ENCODE measurements at places on chromosomes 5 and 9. TPM values are rescaled to one million over a fixed set of nuclear protein-coding genes. Genes with fewer than 3 reads are reported as not detected.
A peak's percentile ranks its signal among the peaks of the same experiment; 100 is the strongest.

POU5F2 gene
- total RNA-seq, result 6.1 TPM

HMGXB3 gene
- total RNA-seq, result 13.9 TPM

CCL27 gene
- total RNA-seq, result not detected

STING1 gene
- total RNA-seq, result 53.8 TPM

BAAT gene
- not detected for total RNA-seq

GRCh38 chr9:128808543-128808942 is 9.8 kb upstream of the ENDOG start:
- H3K4me1 ChIP-seq, result no peaks in the 10 kb centered on the region
- no peak overlapping the region for H3K27ac ChIP-seq
- no peaks in the 10 kb centered on the region for H3K27me3 ChIP-seq
- peaks cover 33% of the 10 kb centered on the region for H3K36me3 ChIP-seq
- no peak for DNase-seq

DNA sequence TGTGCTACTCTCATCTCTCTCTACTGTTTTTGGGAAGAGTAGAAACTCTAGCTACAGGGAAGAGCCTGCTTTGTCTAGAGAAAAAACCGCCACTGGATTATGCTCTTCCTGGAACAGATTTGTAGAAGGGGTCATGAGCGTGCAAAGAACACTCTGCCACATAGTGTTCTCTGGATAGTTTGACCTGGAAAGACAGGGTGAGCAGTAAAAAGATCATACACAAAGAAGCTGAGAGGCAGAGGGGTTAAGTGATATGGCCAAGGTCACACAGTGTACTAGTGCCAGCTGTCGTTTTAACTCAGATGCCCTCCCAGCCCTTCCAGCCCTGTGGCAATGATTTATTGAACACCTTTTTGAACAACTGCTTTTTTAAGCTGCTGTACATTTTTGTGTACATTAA is 182.2 kb downstream of the NNT start:
- no peaks in the 10 kb centered on the region for H3K4me1 ChIP-seq
- no peaks in the 10 kb centered on the region for H3K27me3 ChIP-seq
- no peak overlapping the region for H3K4me3 ChIP-seq
- peak overlapping the region; percentile 38 for H3K27ac ChIP-seq
- DNase-seq, result no peak

- no peak for DNase-seq
- H3K4me1 ChIP-seq, result no peaks in the 10 kb centered on the region
- H3K27ac ChIP-seq, result peak overlapping the region; percentile 67
- no peaks in the 10 kb centered on the region for H3K36me3 ChIP-seq
These were observed 93.3 kb upstream of the CDKN2B start for GRCh38 chr9:22102146-22103053.

- no peaks in the 10 kb centered on the region for H3K36me3 ChIP-seq
- no peak overlapping the region for H3K27ac ChIP-seq
- peaks cover 4% of the 10 kb centered on the region for H3K27me3 ChIP-seq
- no peak overlapping the region for H3K4me3 ChIP-seq
- no peak for DNase-seq
These were observed 13.7 kb upstream of the SYK start for GRCh38 chr9:90787771-90788460.

GRCh38 chr9:101184813-101185278 is 156.3 kb downstream of the PLPPR1 start:
- no peak overlapping the region for H3K4me3 ChIP-seq
- no peak overlapping the region for H3K27ac ChIP-seq
- DNase-seq, result no peak
- H3K36me3 ChIP-seq, result no peaks in the 10 kb centered on the region
- no peaks in the 10 kb centered on the region for H3K4me1 ChIP-seq
- no peaks in the 10 kb centered on the region for H3K27me3 ChIP-seq

GRCh38 chr5:173408946-173409345 is 80.7 kb upstream of the STC2 start:
- no peaks in the 10 kb centered on the region for H3K36me3 ChIP-seq
- no peak overlapping the region for H3K4me3 ChIP-seq
- H3K4me1 ChIP-seq, result peaks cover 17% of the 10 kb centered on the region

DNA sequence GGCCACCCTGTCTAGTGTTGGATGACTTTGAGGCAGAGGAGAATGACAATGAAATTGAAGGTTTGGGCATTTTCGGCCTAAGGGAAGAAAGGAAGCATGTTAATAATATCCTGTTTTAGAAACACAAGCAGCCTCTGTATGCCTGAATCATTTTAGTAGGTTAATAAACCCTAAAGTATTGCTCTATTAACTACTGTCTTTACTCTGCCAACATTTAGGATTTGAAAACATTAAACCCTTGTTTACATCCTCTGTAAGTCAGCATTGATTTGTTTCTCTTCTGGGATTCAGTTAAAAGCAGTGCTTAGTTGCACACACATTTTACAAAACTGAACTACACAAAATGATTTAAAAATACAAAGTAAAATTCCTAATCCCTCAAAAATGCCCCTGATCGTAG is 358.9 kb downstream of the ARRDC3 start:
- H3K27ac ChIP-seq, result no peak overlapping the region
- no peaks in the 10 kb centered on the region for H3K36me3 ChIP-seq
- no peak overlapping the region for H3K4me3 ChIP-seq
- H3K27me3 ChIP-seq, result no peaks in the 10 kb centered on the region
- H3K4me1 ChIP-seq, result peaks cover 78% of the 10 kb centered on the region

DNA sequence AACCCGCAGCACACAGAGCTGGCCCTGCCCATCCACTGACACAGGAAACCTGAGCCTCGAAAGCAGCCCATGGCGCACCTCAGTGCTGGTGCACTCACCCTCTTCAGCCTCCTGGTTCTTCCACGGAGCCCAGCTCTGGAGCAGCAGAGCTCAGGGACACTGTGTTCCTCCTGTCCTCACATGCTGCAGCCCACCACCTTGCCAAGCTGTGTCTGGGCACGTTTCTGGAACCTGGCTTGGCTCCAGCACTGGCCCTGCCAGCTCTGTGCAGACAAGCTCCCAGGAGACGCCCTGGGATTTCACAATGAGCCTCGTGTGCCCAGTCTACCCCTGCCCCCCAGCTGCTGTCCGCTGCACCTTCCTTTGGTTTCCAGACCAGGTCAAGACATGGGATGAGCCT is 119.5 kb downstream of the SYK start:
- H3K4me3 ChIP-seq, result no peak overlapping the region
- peak; percentile 95 for DNase-seq
- H3K4me1 ChIP-seq, result peaks cover 17% of the 10 kb centered on the region
- H3K36me3 ChIP-seq, result no peaks in the 10 kb centered on the region
- no peaks in the 10 kb centered on the region for H3K27me3 ChIP-seq

- peak; percentile 74 for DNase-seq
- H3K27me3 ChIP-seq, result peaks cover 23% of the 10 kb centered on the region
- H3K4me1 ChIP-seq, result peaks cover 27% of the 10 kb centered on the region
- H3K27ac ChIP-seq, result peak overlapping the region; percentile 79
These were observed 29.2 kb downstream of the EXOC3 start for GRCh38 chr5:472076-472655.

DNA sequence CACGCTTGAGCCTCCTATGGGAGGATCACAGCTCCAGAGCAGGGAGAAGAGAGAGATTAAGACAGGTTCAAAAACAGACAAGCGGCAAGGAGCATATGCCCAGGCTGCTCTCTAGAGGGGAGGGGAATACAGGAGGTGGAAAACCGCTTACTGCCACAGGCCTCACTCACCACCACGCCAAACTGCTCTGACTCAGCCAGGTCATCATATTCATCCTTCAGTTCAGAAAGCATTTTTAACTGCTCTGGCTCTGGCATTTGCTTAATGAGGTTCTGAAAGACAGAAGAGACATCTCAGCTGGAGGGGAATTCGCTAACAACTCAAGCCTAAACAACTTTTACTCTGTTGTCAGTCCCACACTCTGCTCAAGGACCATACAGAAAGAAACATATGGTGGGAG is 40.1 kb downstream of the PCDHGC5 start:
- no peaks in the 10 kb centered on the region for H3K27me3 ChIP-seq
- H3K36me3 ChIP-seq, result peaks cover 35% of the 10 kb centered on the region
- H3K4me3 ChIP-seq, result no peak overlapping the region
- DNase-seq, result no peak
- peaks cover 40% of the 10 kb centered on the region for H3K4me1 ChIP-seq
- peak overlapping the region; percentile 84 for H3K27ac ChIP-seq

DNA sequence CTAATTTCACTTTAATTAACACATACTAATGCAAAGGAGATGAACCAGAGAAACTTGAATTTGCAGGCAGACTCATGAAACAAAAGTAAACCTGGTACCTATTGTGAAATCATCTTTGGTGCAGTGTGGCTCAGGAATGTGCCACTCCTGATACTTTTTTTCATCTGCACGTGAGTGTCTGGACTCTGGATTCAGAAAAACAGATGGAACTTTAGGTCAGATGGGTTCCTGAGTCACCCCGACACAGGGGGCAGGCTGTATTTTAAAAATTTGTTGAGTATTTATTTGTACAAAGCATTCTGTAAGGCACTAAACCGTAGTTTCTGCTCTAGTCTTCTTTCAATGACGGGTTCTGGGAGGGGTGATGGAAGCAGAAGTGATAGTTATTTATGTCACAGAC is 52.2 kb upstream of the TUT7 start:
- H3K4me1 ChIP-seq, result peaks cover 43% of the 10 kb centered on the region
- H3K36me3 ChIP-seq, result no peaks in the 10 kb centered on the region
- H3K27me3 ChIP-seq, result no peaks in the 10 kb centered on the region
- DNase-seq, result no peak

- H3K4me3 ChIP-seq, result no peak overlapping the region
- DNase-seq, result no peak
These were observed 2.6 kb downstream of the NR5A1 start for GRCh38 chr9:124504530-124505005.

- no peak overlapping the region for H3K27ac ChIP-seq
- no peaks in the 10 kb centered on the region for H3K27me3 ChIP-seq
- H3K4me3 ChIP-seq, result no peak overlapping the region
- no peaks in the 10 kb centered on the region for H3K36me3 ChIP-seq
- no peaks in the 10 kb centered on the region for H3K4me1 ChIP-seq
- DNase-seq, result no peak
These were observed 379.3 kb downstream of the PLK2 start for GRCh38 chr5:58080573-58080972.

- no peaks in the 10 kb centered on the region for H3K4me1 ChIP-seq
- H3K36me3 ChIP-seq, result no peaks in the 10 kb centered on the region
- no peak overlapping the region for H3K27ac ChIP-seq
- H3K27me3 ChIP-seq, result no peaks in the 10 kb centered on the region
- no peak overlapping the region for H3K4me3 ChIP-seq
These were observed 458.7 kb downstream of the CDH9 start for GRCh38 chr5:26579712-26580111.

- H3K4me1 ChIP-seq, result no peaks in the 10 kb centered on the region
- no peak overlapping the region for H3K4me3 ChIP-seq
- no peak for DNase-seq
- no peak overlapping the region for H3K27ac ChIP-seq
- H3K36me3 ChIP-seq, result no peaks in the 10 kb centered on the region
These were observed 9.9 kb downstream of the SH3RF2 start for GRCh38 chr5:145946112-145946861.

DNA sequence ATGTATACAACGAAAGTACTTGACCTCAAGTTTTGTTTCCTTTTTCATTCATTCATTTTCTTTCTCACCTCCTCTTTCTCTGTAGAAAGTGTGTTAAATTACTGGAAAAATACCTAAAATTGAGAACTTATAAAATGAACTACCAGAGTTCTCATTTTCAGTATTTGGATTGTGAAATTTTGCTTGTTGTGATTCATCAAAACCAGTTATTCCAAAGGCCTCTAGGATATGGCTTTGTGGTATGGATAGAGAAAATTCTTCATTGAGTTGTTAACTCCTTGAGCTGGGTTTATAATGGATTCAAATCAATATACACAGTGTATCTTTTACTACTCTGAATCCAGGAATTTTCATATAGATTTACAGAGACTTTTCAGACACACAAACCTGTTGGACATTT is 287.6 kb downstream of the KDM4C start:
- no peaks in the 10 kb centered on the region for H3K4me1 ChIP-seq
- DNase-seq, result no peak
- no peaks in the 10 kb centered on the region for H3K36me3 ChIP-seq
- H3K27me3 ChIP-seq, result no peaks in the 10 kb centered on the region
- no peak overlapping the region for H3K27ac ChIP-seq

- no peaks in the 10 kb centered on the region for H3K27me3 ChIP-seq
- peaks cover 32% of the 10 kb centered on the region for H3K4me1 ChIP-seq
- H3K4me3 ChIP-seq, result no peak overlapping the region
- peak overlapping the region; percentile 24 for H3K27ac ChIP-seq
These were observed 49.2 kb upstream of the TESK1 start for GRCh38 chr9:35555881-35556280.

DNA sequence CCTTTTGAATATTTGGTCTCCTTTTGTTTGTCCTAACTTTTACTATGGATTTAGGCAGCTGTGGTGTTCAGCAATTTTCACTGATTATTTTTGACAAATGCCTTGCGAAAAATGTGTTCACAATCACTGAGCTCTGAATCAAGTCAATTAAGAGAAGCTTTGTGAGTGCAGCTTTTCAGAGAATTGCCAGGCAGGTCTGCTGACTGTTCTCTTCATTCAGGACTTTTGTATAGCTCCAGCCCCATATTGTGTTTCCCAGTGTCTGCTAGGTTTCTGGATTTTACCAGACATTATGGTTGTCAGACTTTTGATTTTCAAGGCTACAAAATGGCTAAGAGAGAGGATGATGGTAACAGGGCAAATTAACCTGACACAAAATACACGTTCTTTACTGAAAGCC is 1055.9 kb downstream of the CDH18 start:
- DNase-seq, result no peak
- H3K27me3 ChIP-seq, result no peaks in the 10 kb centered on the region
- no peak overlapping the region for H3K27ac ChIP-seq
- H3K4me1 ChIP-seq, result no peaks in the 10 kb centered on the region
- no peaks in the 10 kb centered on the region for H3K36me3 ChIP-seq

DNA sequence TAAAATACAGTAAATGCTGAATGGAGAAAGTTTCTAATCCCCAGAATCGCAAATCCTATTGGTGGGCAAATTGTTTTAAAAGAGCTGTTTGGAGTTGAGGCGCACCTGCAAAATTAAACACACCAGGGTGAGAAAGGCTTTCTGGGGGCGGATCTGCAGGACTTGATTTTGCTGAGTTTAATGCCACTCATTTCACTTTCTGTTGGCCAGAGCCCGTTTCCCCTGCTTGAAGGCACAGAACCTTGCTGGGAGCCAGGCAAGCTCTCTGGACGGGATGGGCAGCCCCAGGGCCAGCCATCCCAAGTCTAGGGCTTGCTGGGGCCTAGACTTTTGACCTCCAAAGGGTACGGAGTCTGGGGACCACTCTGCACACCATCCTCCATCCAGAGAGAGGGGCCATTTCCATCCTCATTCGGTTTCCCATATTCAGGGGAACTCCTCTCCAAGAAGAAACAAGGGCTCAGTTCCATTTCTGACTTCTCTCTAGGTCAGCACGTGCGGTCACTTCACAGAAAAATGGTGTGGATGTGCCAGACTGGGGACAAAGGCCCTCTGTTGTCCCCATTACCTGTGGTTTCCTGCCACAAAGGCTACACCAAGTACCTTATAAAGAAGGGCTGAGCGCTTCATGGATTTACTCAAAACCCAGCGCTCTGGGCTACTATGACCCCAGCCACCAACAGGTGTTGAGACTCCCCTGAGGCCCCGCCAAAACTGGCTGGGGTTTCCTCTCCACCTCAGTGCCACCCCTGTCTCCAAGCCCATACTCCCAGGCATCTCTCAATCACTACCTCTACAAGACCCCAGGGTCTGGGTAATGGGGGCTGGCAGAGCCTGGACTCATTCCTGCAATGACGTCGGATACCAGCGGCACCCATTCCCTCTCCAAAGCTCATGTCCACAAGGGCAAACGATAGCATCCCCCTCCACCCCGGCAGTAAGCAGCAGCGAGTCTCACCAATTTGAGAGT is 170.0 kb downstream of the AUH start:
- H3K4me3 ChIP-seq, result no peak overlapping the region
- no peaks in the 10 kb centered on the region for H3K36me3 ChIP-seq
- no peaks in the 10 kb centered on the region for H3K4me1 ChIP-seq
- no peaks in the 10 kb centered on the region for H3K27me3 ChIP-seq
- H3K27ac ChIP-seq, result peak overlapping the region; percentile 96
